H9 (cell line): ENCODE measurements at places on chromosomes 3 and 15.
A peak's percentile ranks its signal among the peaks of the same experiment; 100 is the strongest.

GRCh38 chr3:3315846-3316245 lies 136.4 kb upstream of the CRBN start:
- H3K4me3 ChIP-seq: no peak overlapping the region
- H3K27me3 ChIP-seq: no peaks in the 10 kb centered on the region
- peaks cover 2% of the 10 kb centered on the region; the same call in 1 of the 2 replicates for H3K4me1 ChIP-seq
- no peak overlapping the region for H3K27ac ChIP-seq
- H3K36me3 ChIP-seq: peaks cover 5% of the 10 kb centered on the region; the same call in 2 of the 3 replicates
- no peak for DNase-seq

DNA sequence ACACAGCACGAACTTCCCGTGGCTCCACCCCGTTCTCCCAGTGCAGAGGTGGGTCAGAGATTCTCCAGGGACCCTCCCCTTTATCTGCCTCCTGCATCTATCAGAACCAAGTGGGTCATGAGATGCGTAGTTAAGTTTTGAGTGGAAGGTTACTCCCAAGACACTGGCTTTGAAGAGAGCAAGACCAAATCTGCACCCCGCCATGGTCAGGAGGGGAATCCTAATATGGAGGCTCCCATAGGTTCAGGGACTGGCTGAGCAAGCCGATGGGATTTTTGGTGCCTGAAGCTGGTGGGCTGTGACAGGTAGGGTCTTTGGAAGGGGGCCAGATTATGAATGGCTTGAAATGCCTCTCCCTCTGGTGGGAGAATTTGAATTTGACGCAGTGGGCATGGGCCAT lies 207.0 kb upstream of the NR2E3 start:
- DNase-seq: no peak
- H3K27me3 ChIP-seq: no peaks in the 10 kb centered on the region
- no peak overlapping the region for H3K4me3 ChIP-seq
- no peak overlapping the region for H3K27ac ChIP-seq
- peaks cover 7% of the 10 kb centered on the region for H3K36me3 ChIP-seq
- H3K4me1 ChIP-seq: no peaks in the 10 kb centered on the region; the same call in 1 of the 2 replicates

DNA sequence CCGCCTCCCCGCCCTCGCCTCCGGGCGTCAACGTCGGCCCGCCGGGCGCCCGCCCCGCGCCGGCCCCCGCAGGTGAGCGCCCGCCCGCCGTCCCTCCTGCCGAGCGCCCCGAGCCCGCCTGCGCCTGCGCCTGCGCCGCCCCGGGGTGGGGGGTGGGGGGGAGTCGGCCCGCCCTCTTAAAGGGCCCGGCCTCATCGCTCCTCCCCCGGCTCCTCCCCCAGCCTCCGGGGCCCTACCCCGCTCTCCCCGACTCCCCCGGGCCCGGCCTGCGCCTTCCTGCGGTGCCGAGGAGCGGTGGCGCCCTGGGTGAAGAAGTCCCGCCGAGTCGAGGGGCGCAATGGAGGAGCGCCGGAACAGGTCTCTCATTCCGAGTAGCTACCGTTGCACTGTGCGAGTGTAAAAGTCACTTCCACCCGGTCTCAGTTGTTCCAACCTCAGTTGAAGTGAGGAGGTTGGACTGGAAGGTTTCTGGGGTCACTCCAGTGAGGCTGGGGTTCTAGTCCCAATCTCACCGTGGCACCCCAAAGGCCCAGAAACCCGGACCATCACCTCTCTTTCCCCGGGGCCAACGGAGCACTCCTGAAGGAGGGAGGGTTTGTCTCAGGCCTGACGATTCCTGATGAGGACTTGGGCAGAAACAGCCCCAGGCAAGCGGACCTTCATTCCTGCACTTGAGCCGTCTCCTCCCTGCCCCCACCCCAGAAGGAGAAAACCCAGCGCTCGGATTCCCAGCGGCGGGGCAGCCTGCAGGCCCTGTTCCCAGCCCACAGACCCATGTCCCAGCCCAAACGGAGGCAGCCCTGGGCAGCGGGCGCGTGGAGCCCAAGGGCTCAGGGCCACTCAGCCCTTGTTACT lies 1.5 kb upstream of the TNK2 start:
- peak overlapping the region; percentile 70 for H3K4me3 ChIP-seq
- no peak overlapping the region for H3K27ac ChIP-seq
- peak; percentile 85 for DNase-seq
- no peaks in the 10 kb centered on the region; the same call in 1 of the 2 replicates for H3K36me3 ChIP-seq

GRCh38 chr15:25990220-25990619 lies 127.1 kb upstream of the ATP10A start:
- peaks cover 3% of the 10 kb centered on the region; the same call in 1 of the 2 replicates for H3K4me1 ChIP-seq
- H3K4me3 ChIP-seq: no peak overlapping the region
- H3K27ac ChIP-seq: no peak overlapping the region
- peaks cover 14% of the 10 kb centered on the region; the same call in 1 of the 2 replicates for H3K36me3 ChIP-seq

- no peaks in the 10 kb centered on the region for H3K27me3 ChIP-seq
- H3K4me3 ChIP-seq: no peak overlapping the region
- no peak for DNase-seq
- no peak overlapping the region for H3K27ac ChIP-seq
Observed at GRCh38 chr15:99764522-99764921, 31.3 kb upstream of the LYSMD4 start.

DNA sequence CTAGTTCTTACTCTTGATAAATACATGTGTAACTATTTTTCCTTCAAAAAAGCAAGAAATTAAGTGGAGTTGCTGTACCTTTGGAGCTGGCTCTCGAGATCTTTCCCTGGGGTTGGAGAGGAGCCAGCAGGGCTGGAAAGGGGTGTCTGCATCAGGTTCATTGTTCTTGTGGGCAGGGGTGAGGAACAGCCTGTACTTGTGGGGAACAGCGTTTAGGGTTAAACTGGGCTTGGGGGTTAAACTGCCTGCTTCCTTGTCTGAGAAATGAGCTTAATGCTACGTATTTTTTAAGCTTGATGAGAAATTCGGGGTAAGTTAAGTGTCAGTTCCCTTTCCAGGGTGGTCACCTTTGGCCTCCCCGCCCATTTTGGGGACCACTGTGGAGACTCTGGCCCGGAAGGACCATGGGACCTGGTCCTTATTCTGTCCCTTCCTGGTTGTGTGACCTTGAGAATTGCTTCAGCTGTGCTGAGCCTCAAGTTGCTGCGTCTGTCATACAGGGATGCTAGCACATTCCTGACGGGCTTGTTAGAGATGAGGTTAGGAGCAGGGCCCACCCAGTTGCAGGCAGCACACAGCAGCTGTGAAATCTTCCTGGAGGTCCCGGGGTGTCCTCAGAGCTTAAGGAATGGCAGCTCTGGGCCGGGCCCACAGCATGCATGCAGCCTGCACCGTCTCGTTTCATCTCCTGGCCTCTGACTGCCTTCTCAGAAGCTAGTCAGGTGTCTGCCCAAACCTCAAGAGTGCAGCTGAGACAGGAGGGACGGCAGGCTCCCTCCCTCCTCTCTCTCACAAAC lies 11.6 kb downstream of the H1-8 start:
- 0 out of 2 replicates have a peak, but pooled peaks cover 3% of the 10 kb centered on the region for H3K36me3 ChIP-seq
- H3K27me3 ChIP-seq: no peaks in the 10 kb centered on the region
- DNase-seq: no peak

DNA sequence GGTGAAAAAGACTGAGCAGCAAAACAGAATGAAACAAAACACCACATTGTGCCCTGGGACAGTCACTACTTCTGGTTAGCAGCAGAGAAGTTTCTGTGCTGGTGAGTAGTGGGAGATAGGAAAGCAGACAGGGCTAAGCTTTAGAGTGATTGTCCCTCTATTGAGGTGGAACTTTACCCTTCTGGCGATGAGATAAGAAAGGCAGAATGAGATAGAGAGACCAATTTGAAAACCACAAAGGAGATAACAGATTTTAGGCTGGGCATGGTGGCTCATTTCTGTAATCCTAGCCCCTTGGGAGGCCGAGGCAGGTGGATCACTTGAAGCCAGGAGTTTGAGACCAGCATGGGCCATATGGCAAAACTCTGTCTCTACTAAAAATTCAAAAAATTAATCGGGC lies 208.5 kb downstream of the TBL1XR1 start:
- peaks cover 4% of the 10 kb centered on the region for H3K36me3 ChIP-seq
- DNase-seq: no peak
- H3K27ac ChIP-seq: no peak overlapping the region
- no peak overlapping the region for H3K4me3 ChIP-seq
- H3K27me3 ChIP-seq: no peaks in the 10 kb centered on the region

DNA sequence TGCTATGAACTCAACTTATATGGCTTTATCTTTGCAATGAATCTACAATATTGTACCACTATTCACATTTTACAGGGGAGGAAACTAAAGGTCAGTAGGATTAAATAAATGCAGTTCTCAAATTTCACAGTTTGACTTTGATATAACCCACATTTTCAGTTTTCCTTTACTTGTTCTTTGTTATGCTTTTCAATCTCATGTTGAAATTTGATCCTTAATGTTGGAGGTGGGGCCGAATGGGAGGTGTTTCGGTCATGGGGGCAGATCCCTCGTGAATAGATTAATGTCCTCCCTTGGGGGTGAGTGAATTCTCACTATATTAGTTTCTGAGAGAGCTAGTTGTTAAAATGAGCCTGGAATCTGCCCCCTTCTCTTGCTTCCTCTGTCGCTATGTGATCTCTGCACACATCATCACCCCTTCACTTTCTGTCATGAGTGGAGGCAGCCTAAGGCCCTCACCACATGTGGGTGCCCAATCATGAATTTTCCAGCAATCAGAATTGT lies 44.7 kb downstream of the CD200 start:
- H3K27ac ChIP-seq: no peak overlapping the region
- H3K4me1 ChIP-seq: peaks cover 5% of the 10 kb centered on the region
- no peak for DNase-seq
- no peaks in the 10 kb centered on the region for H3K36me3 ChIP-seq
- H3K4me3 ChIP-seq: no peak overlapping the region

- H3K27ac ChIP-seq: no peak overlapping the region
- no peaks in the 10 kb centered on the region for H3K4me1 ChIP-seq
- H3K27me3 ChIP-seq: no peaks in the 10 kb centered on the region
- H3K36me3 ChIP-seq: peaks cover 28% of the 10 kb centered on the region
- no peak for DNase-seq
Observed at GRCh38 chr3:38366082-38366481, 19.5 kb downstream of the XYLB start.

GRCh38 chr3:146156095-146156494 lies 4.9 kb downstream of the PLOD2 start:
- H3K36me3 ChIP-seq: no peaks in the 10 kb centered on the region; the same call in 1 of the 2 replicates
- H3K27ac ChIP-seq: no peak overlapping the region
- H3K27me3 ChIP-seq: no peaks in the 10 kb centered on the region
- H3K4me1 ChIP-seq: peaks cover 2% of the 10 kb centered on the region
- no peak for DNase-seq

DNA sequence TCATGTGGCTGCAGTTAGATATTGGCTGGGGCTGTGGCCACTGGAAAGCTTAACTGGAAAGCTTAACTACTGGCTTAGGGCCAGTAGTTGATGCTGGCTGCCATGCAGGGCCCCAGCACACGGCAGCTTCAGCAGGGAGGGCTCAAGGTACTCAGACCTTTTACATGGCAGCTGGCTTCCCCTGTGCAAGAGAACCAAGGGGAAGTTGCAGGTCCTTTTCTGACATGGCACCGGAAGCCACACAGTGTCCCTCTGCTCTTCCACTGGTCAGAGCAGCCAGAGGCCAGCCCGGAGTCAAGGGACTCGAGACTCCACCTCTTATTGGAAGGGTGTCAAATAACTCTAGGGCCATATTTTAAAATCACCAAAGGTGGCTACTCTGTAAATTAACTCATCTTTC lies 24.5 kb downstream of the CCR9 start:
- no peaks in the 10 kb centered on the region for H3K27me3 ChIP-seq
- H3K4me3 ChIP-seq: no peak overlapping the region
- H3K36me3 ChIP-seq: no peaks in the 10 kb centered on the region
- H3K27ac ChIP-seq: no peak overlapping the region
- DNase-seq: no peak

DNA sequence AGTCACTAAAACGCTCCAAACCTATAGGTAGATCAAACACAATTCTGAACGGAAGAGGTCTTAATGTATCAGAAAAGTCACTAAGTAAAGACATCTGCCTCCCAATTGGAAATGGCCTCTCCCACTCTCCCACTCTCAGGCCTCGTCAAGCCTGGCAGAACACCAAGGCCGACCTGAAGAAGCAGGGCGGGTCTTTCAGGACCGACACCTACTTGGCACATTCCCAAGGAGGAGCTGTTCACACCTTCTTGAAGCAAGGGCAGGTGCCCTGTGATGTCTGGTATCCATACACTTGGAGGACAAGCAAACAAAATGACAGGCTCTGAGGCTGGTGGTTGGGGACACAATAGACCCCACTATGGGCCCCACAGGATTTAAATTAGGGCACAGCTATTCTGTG lies 30.0 kb downstream of the XXYLT1 start:
- DNase-seq: no peak
- H3K36me3 ChIP-seq: peaks cover 24% of the 10 kb centered on the region
- no peak overlapping the region for H3K4me3 ChIP-seq
- H3K27me3 ChIP-seq: no peaks in the 10 kb centered on the region

DNA sequence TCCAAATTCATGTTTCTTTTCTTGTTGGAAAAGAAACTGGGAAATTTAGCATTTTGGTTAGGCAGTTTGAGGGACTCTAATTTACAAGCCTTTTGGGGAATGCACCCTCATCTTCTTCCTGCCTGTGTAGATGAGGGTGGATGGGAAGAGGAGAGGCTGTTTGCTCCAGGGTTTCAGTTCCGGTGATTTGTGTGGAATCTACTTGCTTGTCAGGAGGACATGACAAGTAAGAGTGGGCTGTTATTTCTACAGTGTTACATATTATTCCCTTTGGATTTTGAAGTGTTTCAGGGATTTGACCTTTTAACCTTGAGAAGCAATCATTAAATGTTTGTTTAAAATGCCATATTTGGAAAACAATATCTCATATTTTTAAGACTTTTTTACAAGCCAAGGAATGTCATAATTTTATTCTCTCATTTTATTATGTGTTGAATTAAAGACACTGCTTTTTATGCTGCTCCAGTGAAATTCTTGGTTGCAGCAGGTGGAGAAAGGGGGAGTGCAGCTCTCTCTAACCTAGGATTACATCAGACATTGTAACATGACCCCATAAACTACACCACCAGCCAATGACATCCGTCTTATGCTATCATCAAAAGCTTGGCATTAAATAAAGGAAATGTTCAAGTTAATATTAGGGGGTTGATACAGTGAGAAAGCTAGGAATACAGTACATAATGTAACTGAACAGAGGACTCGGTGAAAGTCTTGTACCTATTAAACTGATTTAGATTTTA lies 30.2 kb downstream of the PLAAT1 start:
- H3K4me1 ChIP-seq: no peaks in the 10 kb centered on the region
- no peak overlapping the region for H3K4me3 ChIP-seq
- H3K27ac ChIP-seq: no peak overlapping the region

DNA sequence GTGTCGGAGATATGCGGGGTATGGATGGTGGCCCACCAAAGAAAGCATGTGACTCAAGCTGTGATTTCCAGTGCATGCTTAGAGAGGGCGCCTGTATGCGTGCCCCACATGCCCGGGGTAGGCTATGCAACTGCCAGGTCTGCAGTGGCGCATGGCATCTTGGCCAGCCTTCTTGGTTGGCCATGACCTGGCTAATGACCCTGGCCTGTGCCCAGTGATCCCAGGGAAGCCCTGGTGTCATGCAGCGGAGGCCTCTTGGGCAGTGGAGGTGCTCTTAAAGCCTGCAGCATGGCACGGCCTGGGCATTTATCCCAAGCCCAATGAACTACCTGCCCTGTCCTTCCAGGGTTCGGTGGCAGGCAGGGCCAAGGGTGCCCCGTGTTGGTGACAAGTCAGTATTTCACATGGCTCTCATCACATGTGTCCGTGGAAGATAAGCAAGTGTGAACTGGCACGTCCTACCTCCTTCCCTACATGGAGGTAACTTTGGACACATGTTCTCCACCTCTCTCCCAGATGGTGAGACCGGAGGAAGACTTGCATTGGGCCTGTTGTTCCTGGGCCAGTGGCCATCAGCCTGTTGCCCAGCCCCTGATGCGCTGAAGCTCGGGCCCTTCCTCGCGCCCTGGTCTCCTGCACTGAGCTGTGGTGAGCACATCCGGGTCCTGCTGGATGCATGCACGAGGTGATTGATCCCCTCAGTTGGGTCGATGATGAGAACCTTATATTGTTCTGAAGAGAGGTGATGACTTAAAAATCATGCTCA lies 192.0 kb downstream of the UBE3A start:
- H3K27me3 ChIP-seq: no peaks in the 10 kb centered on the region
- peaks cover 2% of the 10 kb centered on the region; the same call in 1 of the 2 replicates for H3K36me3 ChIP-seq
- H3K4me3 ChIP-seq: no peak overlapping the region
- H3K27ac ChIP-seq: no peak overlapping the region
